Fibroblast of skin of back (primary cell): ENCODE measurements at places on chromosomes 6 and 20.

GRCh38 chr20:2692886-2693285, 306 bp downstream of the EBF4 start:
- no peak for DNase-seq

- DNase-seq, result no peak
Measured at GRCh38 chr6:4910037-4910760, 93.6 kb downstream of the RPP40 start.

- no peak for DNase-seq
Measured at GRCh38 chr6:18031189-18031588, 43.8 kb upstream of the KIF13A start.

DNA sequence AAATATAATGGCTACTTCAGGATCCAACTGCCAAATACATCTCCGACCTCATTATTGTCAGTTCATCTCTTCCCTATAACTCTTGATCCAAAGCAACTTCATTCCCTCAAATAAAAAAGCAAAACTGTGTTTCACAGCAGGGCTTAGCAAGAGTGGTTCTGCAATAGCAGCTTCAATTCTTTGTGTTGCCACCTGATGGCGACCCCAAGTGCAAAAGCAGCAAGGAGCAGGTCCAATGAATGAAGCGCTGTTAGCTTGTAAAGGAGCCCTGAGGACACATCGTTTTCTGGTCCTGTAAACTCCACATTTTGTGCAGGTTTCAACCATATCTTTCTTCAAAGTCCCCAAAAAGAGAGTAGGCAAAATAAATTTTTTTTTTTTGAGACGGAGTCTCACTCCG, 19.6 kb downstream of the RTN4IP1 start:
- DNase-seq, result peak; percentile 3

GRCh38 chr6:89050155-89050554, 30.4 kb upstream of the PNRC1 start:
- no peak for DNase-seq

DNA sequence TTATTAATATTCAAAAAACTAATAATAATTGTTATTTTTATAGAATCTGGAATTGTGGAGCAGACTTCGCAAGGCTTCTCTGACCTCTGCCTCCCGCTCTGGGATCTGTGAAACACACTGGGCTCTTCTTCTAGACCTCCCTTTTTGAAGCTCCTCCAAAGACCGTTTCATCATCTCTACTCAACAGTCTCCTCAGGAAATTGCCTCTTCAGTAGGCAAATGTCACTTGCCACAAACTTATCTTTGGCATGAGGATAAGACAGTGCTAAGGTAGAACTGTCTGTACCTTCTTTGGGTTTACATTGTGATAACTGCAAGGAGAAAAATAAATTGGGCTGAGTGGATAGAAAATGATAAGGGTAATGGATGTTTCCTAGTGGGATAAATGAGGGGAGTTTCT, 2.3 kb upstream of the MAS1L start:
- DNase-seq, result no peak

DNA sequence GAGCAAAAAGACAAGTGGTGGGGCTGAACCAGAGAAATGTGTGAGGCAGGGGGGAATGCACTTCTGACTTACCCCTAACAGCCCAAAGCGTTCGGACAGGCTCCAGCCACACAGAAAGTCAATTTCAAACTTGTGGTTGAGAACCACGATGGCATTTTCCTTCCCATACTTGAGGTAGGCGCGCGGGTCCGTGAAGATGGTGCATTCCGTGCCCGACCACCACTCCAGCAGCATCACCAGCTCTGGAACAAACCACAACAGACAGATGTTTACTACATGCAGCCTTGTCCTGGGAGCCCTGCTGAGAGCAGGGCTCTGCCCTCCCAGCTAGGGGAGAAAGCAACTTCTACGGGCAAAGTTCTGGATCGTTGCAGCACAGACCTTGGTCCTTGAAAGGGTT, 107.7 kb downstream of the AGPAT4 start:
- no peak for DNase-seq

GRCh38 chr6:163964789-163965188, 550.3 kb downstream of the QKI start:
- DNase-seq, result no peak

DNA sequence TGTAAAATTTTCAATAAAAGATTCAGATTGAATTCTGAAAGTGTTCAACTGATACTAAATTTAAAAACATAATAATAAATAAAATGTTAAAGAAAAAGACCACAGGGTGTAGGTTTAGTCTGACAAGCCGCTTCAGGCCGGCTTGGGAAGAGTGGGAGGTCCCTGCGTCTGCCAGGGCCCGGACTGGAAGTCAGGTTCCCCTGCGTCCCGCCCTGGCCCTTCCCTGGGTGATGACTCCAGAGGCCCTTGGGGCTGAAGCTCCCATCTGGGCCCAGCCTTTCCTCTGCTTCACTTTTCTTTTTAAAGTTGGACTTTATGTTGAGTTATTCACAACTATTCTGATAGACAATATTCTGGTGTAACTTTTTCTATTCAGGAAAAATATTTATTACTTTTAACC, 93.3 kb downstream of the SMOC2 start:
- no peak for DNase-seq

DNA sequence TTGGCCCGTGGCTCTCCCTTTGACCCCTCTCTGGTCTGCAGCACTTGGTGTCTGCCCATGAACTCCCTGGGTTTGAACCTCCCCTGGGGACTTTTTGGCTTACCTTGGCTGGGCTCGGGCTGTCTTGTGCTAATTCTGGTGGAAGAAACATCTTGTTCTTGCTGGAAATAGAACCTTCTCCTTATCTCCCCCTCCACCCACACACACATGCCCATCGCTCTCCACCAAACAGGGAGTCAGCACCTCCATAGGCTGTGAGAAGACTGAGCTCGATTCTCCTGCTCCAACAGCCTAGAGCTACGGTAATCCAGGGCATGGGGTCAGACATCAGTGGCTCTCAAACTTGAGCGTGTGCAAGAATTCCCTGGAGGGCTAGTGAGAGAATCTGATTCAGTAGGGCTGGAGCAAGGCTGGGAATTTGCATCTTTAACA, 114.4 kb upstream of the SLC22A23 start:
- DNase-seq, result no peak
